ENCODE measurements at places on chromosomes 12 and 14. TPM values are rescaled to one million over a fixed set of nuclear protein-coding genes. Genes with fewer than 3 reads are reported as not detected.

Gene NTS
- 1.3 TPM for total RNA-seq

Gene CD163L1
- total RNA-seq = 1.6 TPM

Gene CYP27B1
- total RNA-seq = 2.6 TPM

Gene CARMIL3
- 0.78 TPM for total RNA-seq

Gene CCDC196
- not detected for total RNA-seq

Gene CRIP2
- 96.6 TPM for total RNA-seq

Gene CD27
- not detected for total RNA-seq

Gene ABCD2
- under 0.01 TPM for total RNA-seq

Gene NGB
- not detected for total RNA-seq

Gene FAIM2
- 4.9 TPM for total RNA-seq

Gene IL31
- total RNA-seq = not detected

Gene TAS2R7
- total RNA-seq = not detected

Gene DNAJC22
- 10.9 TPM for total RNA-seq

Gene LHX5
- total RNA-seq = not detected

Gene GYS2
- not detected for total RNA-seq

Gene MAP3K9
- 10.9 TPM for total RNA-seq

Gene TTLL5
- total RNA-seq = 21.0 TPM

Gene LRCOL1
- total RNA-seq = not detected

Gene KRT72
- not detected for total RNA-seq

Gene TSPAN19
- total RNA-seq = not detected

Gene CAPZA3
- not detected for total RNA-seq

Gene KIF26A
- total RNA-seq = 14.8 TPM

Gene PTHLH
- not detected for total RNA-seq

Gene COCH
- total RNA-seq = 9.6 TPM

Gene B4GALNT3
- total RNA-seq = 4.0 TPM

Gene SLC6A15
- not detected for total RNA-seq

Gene SERPINA3
- 396 TPM for total RNA-seq

Gene PELI2
- 41.8 TPM for total RNA-seq

Gene SERPINA10
- 3.0 TPM for total RNA-seq

Gene NTF3
- total RNA-seq = not detected

Gene ST8SIA1
- under 0.01 TPM for total RNA-seq

Gene KCNC2
- total RNA-seq = 0.26 TPM

Gene SLC38A4
- total RNA-seq = 8.0 TPM

Gene NKX2-1
- not detected for total RNA-seq

Gene KCNK13
- not detected for total RNA-seq

Gene CATSPERB
- 20.4 TPM for total RNA-seq

Gene NRXN3
- total RNA-seq = 1.3 TPM

Gene KCNH5
- total RNA-seq = not detected

Gene KRT2
- not detected for total RNA-seq

Gene TAS2R8
- not detected for total RNA-seq

Gene BEGAIN
- total RNA-seq = 28.7 TPM

Gene PRR4
- 3.4 TPM for total RNA-seq

Gene APOF
- not detected for total RNA-seq

Gene MLH3
- 18.2 TPM for total RNA-seq

Gene PAX9
- total RNA-seq = not detected

Gene WASHC4
- 63.6 TPM for total RNA-seq

Gene EP400
- total RNA-seq = 20.5 TPM

Gene SAMD15
- total RNA-seq = 0.52 TPM

Gene OR4E2
- total RNA-seq = not detected

Gene KRT73
- total RNA-seq = 1.3 TPM

Gene DIO3
- 2.0 TPM for total RNA-seq

Gene ALDH1L2
- total RNA-seq = 71.2 TPM
